ENCODE measurements at places on chromosomes 5 and 9.

GRCh38 chr9:116549061-116549664, 137.9 kb upstream of the TRIM32 start:
- DNase-seq, result peak; percentile 94

DNA sequence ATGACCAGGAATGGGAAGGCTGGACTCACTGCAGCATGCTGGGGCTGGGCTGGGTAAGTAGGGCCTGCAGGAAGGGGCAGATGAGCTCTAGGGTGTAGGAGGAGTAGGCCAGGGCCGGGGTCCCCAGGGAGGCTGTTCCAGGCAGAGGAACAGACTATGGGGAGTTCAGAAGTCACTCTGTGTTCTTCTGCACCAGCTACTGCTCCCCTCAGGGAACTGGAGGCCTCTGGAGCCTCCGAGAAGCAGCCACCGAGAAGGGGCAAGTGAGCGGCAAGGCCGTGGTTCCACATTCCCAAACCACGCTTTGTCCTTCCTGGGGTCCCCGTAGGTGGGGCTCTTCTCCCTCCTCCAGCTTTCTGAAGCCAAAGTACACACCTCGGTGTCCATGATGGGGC, 8.4 kb upstream of the SLC2A6 start:
- no peak for DNase-seq

DNA sequence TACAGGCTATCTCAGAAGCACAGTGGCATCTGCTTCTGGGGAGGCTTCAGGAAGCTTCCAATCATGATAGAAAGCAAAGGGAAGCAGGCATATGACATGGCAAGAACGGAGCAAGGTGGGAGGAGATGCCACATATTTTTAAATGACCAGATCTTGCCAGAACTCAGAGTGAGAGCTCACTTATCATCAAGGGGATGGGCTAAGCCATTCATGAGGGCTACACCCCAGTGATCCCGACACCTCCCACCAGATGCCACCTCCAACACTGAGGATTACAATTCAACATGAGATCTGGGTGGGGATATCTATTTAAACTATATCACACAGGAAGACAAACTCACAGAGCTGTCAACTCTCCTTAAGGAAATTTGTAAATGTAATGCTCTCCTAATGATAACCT, 258.8 kb downstream of the SPOCK1 start:
- DNase-seq, result no peak

- DNase-seq, result no peak
Measured at GRCh38 chr9:95457769-95458168, 59.0 kb downstream of the PTCH1 start.

- DNase-seq, result no peak
Measured at GRCh38 chr5:73691302-73692080, 65.5 kb downstream of the ARHGEF28 start.

DNA sequence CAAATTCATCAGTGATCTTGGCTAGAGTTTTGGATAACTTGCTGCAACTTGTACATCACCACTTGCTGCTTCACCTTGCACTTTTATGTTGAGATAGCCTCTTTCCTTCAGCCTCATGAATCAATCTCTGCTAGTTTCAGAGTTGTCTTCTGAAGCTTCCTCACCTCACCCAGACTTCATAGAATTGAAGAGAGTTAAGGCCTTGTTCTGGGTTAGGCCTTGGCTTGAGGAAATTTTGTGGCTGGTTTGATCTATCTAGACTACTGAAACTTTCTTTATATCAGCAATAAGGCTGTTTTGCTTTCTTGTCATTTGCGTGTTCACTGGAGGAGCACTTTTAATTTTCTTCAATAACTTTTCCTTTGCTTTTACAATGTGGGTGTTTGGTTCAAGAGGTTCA, 12.8 kb downstream of the FER start:
- no peak for DNase-seq

GRCh38 chr9:14097215-14097614, 216.7 kb downstream of the NFIB start:
- DNase-seq, result no peak

GRCh38 chr9:35689542-35690293, at the start of gene TPM2:
TPM2 (minus strand) TSS chr9:35689925; CDS start chr9:35689817, 108 bp downstream.
- no peak for DNase-seq

DNA sequence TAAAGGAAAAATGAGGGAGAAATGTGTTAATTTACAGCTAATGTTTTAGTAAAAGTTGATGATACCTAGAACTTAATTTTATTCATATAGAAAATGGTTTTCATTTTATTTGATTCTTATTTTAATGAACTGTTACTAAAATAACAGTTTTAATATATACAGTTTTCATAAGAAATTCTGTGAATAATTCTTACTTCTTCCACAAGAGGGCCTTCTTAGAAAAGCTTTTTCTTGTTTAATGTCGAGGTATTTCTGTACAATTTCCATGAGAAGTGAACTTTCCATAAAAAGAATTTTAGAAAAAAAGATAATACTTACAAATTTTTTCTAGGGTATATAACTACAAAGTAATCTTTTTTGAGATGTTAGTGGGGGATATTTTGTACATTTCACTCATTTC, 73.9 kb downstream of the KLF9 start:
- DNase-seq, result no peak

GRCh38 chr5:76953551-76954382, 922 bp downstream of the CRHBP start:
- DNase-seq, result no peak

DNA sequence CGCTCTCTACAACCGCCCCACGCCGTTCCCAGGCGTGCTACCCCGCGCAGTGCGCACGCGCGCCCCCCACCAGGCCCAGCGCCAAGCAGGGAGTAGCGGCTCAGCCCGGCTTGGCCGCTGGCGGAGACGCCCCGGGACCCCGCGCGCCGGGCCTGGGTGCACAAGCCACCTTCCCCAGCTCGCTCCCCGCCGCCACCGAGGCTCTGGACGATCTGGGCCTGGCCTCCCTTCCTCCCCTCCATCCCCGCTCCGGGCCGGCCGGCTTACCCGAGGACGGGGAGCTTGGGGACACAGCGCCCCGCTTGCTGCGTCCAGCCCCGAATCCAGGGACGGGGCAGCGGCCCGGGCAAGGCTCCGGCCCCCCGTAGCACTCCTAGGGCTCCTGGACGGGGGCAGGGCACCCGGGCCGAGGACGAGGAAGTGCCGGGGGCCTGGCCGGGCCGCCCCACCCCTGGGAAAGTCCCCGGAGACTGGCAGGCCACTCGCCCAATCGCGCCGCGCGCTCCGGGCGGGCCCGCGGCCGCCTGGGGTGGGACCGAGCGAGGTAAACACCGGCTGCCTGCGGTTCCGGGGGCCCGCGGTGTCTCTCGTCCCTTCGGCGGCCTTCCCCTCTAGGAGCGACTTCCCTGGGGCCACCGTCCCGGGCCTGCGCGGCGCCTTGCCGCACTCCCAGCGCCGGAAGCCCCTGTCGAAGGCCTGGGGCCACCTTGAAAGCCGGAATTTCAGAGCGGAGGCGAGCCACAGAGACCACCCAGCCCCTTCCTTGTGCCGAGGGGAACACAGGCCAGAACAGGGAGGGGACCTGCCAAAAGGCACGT, at the start of gene TNIP1:
Gene TNIP1 (minus strand): TSS at position 422 of the 818 bp plus-strand sequence. CDS start 15,939 bp downstream, outside the sequence.
- peak; percentile 95 for DNase-seq

GRCh38 chr5:180593446-180594206, 2.3 kb upstream of the SCGB3A1 start:
- no peak for DNase-seq

- DNase-seq, result no peak
Measured at GRCh38 chr9:94819161-94819687, 92.7 kb downstream of the AOPEP start.

DNA sequence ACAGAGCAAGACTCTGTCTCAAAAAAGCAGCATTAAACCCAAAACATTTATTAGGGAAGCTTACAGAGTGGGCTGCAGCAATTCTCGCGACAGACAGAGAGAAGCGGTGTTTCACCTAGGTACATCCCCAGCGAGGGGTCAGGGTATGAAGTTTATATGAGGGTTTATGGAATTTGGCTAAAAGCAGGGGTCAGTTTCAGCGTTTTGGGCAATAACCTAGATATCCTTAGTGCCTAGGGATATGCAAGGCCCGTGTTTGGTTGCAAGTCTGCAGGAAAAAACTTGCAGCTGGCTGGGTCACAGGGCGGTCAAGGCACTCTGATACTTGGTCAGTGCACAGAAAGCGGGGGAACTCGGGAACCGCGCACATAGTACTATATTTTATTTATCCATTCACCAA, 649 bp upstream of the GLE1 start:
- peak; percentile 14 for DNase-seq

DNA sequence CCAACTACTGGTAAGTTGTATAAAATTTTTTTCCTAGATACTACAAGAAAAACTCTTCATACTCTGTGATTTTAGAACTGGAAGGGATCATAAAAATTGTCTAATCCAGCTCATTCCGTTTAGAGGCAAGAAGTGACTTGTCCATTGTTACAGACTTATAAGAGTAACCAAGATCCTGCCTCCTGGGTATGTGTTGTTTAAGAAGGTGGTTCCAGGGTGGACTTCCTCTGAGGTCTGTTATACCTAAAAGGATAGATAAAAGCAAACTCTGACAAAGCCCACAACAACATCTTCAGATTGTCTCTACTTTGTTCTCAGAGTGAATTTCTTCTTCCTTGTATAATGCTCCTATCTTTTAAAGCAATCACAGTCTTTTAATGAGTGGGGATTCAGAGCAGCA, 24.2 kb downstream of the TGFBR1 start:
- DNase-seq, result no peak

DNA sequence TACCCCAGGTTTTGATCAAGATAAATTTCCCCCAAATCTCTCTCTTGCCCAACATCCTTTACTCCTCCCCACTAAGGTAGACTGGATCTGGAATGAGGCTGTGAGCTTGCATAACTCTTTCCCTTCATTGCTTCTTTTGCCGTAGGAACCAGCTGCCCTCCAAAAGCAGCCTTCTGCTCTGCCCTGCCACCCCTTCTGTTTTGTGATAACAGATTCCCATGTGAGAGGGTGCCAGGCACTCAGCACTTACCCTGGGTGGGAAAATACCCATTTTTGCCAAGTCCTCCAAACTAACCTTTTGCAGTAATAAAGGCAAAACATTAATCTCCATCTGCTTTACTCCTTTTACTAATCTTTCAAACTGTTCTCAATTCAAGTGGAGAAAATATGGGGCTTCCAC, 182.6 kb downstream of the ASTN2 start:
- no peak for DNase-seq

GRCh38 chr9:90854637-90855175, 53.1 kb downstream of the SYK start:
- no peak for DNase-seq

GRCh38 chr5:50717651-50718050, 51.2 kb downstream of the PARP8 start:
- DNase-seq, result peak; percentile 26

DNA sequence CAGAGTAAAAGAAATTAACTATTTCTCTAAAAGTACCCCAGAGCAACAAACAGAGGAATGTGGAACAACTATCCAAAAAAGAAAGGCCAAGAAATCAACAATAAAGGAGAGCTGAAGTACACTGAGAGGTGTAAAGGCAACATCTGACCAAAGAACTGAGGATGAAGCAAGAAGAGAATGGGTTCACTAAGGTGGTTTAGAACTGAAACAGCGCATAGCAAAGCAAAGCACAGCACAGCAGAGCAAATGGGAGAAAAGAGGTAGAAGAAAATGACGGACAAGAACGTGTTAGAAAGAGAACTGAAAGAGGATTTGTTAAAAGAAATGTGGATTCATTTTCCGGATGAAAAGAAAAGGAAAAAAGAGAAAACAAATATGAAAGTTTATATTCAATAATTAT, 25.8 kb downstream of the RFX3 start:
- DNase-seq, result no peak

DNA sequence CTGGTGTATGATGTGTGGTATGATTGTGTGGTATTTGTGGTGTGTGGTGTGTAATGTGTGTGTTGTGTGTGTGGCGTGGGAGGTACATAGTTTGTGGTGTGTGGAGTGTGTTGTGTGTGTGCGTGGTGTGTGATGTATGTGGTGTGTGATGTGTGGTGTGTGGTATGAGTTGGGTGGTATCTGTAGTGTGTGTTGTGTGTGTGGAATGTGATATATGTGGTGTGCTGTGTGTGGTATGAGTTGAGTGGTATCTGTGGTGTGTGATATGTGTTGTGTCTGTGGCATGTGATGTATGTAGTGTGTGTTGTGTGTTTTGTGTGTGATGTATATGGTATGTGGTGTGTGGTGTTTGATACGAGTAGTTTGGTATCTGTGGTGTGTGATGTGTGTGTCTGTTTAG, 272.5 kb upstream of the IRX1 start:
- DNase-seq, result no peak

- DNase-seq, result no peak
Measured at GRCh38 chr5:1020452-1020961, 11.9 kb downstream of the NKD2 start.

GRCh38 chr5:2669259-2669658, 82.2 kb downstream of the IRX2 start:
- no peak for DNase-seq

DNA sequence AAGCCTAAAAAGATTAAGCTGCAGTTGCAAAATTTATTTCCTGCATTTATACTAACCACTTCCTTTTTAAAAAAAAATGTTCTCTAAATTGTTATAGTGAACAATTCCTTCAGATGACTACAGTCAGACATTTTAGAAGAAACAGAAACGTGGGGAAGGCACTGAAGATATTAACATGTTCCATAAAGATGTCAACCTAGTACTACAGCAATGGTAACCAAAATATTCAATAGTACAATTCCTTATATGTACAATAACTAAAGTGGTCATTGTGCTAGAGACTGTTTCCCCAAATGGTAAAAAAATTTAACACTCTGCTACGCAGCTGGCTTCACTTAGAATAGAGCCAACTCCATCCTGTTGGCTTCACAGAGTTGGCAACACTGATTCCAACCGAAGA, 97.7 kb downstream of the FNBP1 start:
- no peak for DNase-seq

GRCh38 chr5:107936515-107936914, 265.8 kb upstream of the EFNA5 start:
- no peak for DNase-seq

DNA sequence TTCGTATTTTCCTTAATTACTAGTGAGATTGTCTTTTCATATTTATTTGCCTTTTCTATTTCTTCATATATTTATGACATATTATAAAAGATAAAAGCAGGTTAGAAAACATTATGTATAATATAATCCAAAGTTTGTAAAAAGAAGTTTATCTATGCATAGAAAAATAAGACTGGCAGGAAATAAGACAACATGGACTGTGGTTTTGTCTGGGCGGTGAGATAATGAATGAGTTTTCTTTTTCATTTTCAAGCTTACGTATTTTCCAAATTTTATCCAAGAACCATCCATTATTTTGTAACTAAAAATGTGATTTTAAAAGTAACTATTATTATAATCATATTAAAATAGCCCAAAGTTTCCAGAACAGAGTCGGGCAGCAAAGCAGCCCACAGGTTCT, 109.8 kb upstream of the MVB12B start:
- no peak for DNase-seq
